ENCODE measurements at places on chromosomes 2 and 18. TPM values are rescaled to one million over a fixed set of nuclear protein-coding genes. Genes with fewer than 3 reads are reported as not detected.

The EFHD1 gene
- total RNA-seq = not detected

The EFR3B gene
- total RNA-seq = 1.4 TPM

The COL5A2 gene
- 1,671 TPM for total RNA-seq

The RAB31 gene
- 64.1 TPM for total RNA-seq

The CFAP65 gene
- total RNA-seq = not detected

The ABCB11 gene
- total RNA-seq = not detected

The CCDC85A gene
- total RNA-seq = 12.4 TPM

The APCDD1 gene
- total RNA-seq = not detected

The ZNF892 gene
- 10.4 TPM for total RNA-seq

The ATOH8 gene
- total RNA-seq = 4.7 TPM

The GAL3ST2 gene
- total RNA-seq = under 0.01 TPM

The SGPP2 gene
- not detected for total RNA-seq

Measured in smooth muscle cell of the umbilical artery (primary cell).